CD4-positive, alpha-beta memory T cell (primary cell): ENCODE measurements at places on chromosomes 12 and 14. TPM values are rescaled to one million over a fixed set of nuclear protein-coding genes. Genes with fewer than 3 reads are reported as not detected.

The KLC1 gene
- 278 TPM for total RNA-seq

The MLF2 gene
- 79.8 TPM for total RNA-seq

The TPH2 gene
- not detected for total RNA-seq

The RIPK3 gene
- total RNA-seq = 63.5 TPM

The KERA gene
- total RNA-seq = not detected

The PRKAB1 gene
- 47.6 TPM for total RNA-seq

The GALNT16 gene
- total RNA-seq = not detected

The MIP gene
- total RNA-seq = not detected

The KRT85 gene
- total RNA-seq = not detected

The RASAL1 gene
- 0.58 TPM for total RNA-seq

The ACOT4 gene
- total RNA-seq = 1.2 TPM

The MYH6 gene
- not detected for total RNA-seq

The ASB2 gene
- 29.7 TPM for total RNA-seq

The KLRC2 gene
- not detected for total RNA-seq

The SRRM4 gene
- not detected for total RNA-seq

The PMEL gene
- not detected for total RNA-seq

The USP44 gene
- 5.4 TPM for total RNA-seq

The RTN1 gene
- 0.39 TPM for total RNA-seq

The LGR5 gene
- not detected for total RNA-seq

The PROX2 gene
- not detected for total RNA-seq

The GPR84 gene
- total RNA-seq = not detected

The RFLNA gene
- total RNA-seq = not detected

The CPNE6 gene
- total RNA-seq = not detected

The ABCC9 gene
- total RNA-seq = not detected
